ENCODE measurements at places on chromosomes 3 and 15.
A peak's percentile ranks its signal among the peaks of the same experiment; 100 is the strongest.

- DNase-seq, result no peak
Observed at GRCh38 chr15:68583936-68584755, 5.4 kb downstream of the CORO2B start.

DNA sequence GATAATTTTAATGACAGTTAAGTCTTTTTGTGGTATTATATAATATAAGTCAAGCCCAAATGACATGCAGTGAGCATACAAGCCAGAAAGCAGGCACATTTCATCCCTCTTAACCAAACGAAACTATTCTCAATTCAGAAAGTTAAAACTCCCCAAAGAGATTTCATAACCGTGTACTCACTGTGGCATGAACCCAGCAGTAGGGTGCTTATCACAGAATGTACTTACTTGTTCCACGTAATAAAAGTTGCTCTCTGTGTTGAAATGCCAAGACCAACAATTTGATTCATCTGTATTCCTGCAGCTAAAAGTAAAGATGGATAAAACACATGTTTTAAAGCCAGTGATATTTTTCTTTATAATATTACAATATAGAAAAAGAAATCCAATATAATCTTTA is 12.1 kb downstream of the GK5 start:
- no peak for DNase-seq

- no peak for DNase-seq
Observed at GRCh38 chr3:150421799-150422548, 13.9 kb downstream of the TSC22D2 start.

GRCh38 chr15:82554351-82554750 is 14.1 kb upstream of the RPS17 start:
- no peak for DNase-seq

DNA sequence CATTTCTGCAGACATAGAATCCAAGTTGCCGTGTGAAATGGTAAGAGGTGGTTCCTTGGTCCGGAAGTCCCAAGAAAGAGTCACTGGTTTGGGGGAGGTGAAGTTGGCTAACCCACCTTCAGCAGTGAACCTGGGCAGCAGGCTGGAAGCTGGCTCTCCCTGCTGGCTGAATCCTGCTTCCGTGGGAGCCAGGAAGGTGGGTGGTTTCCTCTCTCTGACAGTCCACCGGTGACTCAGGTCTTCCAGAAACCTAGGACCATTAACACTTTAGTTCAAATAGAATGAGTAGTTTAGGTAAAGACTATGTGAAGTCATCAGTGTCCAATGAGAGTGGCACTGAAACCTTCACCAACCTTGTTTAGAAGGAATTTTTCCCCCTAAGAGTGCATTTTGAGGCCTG is 87.4 kb upstream of the CACNA2D3 start:
- no peak for DNase-seq

DNA sequence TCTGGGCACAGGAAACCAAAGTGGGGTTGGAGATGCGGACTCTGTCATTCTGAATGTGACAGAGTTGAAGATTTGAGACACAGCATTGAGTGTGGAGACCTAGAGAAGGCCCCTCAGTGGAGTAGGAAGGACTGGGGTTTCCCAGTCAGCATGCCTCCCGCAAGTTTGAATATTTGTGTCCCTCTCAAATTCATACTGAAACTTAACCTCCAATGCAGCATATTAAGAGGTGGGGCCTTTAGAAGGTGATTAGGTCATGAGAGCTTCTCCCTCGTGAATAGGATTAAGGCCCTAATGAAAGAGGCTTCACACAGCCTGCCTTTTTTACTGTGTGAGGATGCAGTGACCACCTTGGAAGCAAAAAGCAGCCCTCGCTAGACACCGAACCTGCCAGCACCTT is 8.0 kb downstream of the HDDC3 start:
- DNase-seq, result no peak

DNA sequence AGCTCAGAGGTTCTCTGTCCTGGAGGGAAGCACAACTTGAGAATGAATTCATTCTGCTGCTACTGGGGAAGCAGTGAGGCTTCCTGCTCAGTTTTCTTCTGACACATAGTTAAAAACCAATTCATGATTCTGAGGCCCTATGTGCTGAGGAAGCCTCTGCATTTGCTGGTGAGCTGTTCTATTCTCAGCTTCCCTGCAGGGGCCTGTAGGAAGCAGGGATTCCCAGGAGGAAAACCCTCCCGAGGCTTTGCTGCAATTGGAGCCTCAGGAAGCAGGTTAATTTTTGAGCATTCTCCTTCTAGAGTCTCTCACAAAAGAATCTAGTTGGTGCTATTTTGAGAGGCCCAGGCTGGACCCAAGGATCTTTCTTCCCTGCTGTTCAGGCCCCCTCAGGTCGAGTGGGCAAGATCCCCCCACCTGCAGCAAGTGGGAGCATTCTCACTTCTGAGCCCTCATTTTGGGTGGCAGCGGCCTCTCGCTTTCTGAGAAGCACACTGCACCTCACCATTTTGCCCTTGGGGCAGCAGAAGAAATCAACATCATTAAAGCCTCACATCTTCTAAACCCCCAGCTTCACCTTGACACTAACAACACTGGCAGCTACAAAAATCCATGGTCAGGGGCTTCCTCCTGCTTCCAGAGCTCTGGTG is 197.5 kb upstream of the TSC22D2 start:
- DNase-seq, result no peak

DNA sequence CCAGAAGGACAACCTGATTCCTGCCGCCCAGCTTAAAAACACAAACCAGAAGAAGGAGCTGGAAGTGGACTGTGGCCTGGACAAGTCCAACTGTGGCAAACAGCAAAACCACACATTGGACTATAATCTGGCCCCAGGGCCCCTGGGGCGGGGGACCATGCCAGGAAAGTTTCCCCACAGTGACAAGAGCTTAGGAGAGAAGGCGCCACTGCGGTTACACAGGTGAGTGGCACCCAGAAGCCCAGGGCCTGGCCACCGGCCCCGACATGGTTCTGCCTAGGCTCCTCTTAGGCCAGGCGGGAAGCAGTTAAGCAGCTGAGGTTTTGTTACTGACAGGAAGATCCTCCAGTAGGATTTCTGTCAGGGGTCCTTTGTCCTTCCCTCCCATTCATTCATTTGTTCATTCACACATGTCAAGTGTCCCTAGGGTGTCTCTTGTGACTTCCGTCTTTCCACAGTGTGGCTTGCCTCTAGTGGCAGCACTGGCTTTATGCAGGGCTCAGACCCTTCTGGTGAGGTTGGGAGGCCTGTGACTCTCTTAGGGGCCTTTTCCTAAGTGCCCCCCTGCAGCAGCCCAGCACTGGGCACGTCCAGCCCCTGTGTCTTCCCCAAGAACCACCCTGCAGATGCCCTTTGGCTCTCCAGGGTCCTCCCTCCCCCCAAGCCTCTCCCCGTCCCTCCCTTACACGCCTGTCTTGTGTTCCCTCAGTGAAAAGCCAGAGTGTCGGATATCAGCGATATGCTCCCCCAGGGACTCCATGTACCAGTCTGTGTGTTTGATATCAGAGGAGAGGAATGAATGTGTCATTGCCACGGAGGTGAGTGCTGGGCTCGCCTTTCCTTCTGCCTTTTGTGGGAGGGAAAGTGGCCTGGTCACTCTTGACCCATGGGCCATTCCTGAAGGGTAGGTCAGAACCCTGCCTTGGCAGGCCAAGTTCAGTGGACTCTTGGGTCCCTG is 7.8 kb downstream of the DLL4 start:
- DNase-seq, result no peak

DNA sequence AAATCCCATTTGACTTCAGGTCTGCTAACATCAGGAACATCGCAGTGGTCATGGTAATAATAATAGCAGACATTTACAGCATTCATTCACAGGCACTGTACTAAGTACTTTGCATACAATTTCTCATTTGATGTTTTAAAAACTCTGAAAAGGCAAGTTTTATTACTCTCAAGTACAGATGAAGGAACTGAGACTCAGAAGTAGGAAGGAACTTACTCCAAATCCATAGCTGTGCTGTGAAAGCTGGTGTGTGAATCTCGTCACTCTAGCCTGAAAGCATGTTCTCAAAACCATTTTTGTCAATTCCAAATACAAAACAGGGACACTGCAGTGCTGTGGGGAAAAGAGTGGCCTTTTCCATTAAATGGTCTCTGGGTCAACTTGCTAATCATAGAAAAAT is 179.9 kb downstream of the FAM43A start:
- DNase-seq, result no peak

GRCh38 chr15:99343881-99344551 is 92.7 kb downstream of the LRRC28 start:
- no peak for DNase-seq

- no peak for DNase-seq
Observed at GRCh38 chr3:43180027-43180426, 74.1 kb upstream of the POMGNT2 start.

DNA sequence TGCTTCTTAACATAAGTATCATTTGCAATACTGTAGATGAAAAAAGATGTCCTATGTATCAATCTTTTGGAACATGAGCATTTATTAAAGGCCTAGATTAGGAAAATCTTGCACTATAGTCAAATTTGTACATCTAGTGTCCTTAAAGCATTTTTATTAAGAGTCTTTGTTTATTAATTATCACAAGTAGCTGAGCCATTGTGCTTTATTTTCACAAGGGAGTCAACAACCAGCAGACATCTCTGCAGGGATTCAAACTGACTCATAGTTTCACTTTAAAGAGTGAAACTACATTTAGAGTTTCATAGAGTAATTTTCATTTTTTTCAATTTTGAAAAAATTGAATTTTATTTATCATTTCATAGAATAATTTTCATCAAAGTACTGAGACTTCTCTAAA is 94.5 kb upstream of the EIF1B start:
- no peak for DNase-seq

DNA sequence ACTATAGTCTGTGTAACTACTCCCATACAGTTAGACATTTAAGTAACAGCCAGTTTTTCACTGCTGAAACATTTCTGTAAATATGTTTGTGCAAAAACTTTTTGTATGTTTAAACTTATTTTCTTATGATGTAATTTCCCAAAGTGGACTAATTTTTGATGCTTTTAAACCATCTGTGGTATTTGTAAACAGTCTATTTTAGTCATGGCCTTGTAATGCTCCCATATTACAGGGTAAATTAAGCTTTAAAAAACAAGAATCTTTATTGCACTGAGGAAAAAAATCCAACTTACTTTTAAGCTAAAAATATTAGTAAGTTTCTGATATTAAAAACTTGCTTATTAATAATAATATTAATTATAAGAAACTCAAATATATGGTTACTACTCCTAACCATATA is 13.5 kb downstream of the CCDC14 start:
- DNase-seq, result no peak

- no peak for DNase-seq
Observed at GRCh38 chr15:51185213-51186159, 90.8 kb upstream of the TNFAIP8L3 start.

DNA sequence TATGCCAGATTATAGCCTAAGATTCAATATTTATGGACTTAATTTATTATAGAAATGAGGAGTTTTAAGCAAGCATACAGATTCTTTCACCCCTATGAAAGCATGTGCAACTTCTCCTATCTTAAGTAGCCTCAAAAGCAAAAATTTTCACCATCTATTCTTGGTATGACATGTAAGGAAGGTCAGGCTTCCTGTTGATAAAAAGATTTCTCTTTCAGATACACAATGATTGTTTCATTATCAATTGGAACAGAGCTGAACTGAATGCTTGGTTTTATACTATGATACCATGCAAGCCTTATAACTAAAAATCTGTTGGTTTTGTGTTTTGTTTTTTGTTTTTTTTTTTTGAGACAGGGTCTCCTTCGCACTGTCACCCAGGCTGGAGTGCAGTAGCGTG is 3.9 kb downstream of the GRK7 start:
- DNase-seq, result no peak

GRCh38 chr3:156793400-156793799 is 32.8 kb upstream of the LEKR1 start:
- DNase-seq, result no peak

GRCh38 chr15:73782344-73782959 is 29.3 kb upstream of the INSYN1 start:
- DNase-seq, result peak; percentile 79
